Activated T-cell treated with anti-CD3 and anti-CD28 coated beads, Interleukin-2, amount 50 U/mL, for 72 hours (primary cell): ENCODE measurements at places on chromosomes 13 and 19. TPM values are rescaled to one million over a fixed set of nuclear protein-coding genes. Genes with fewer than 3 reads are reported as not detected.
A peak's percentile ranks its signal among the peaks of the same experiment; 100 is the strongest.

The TBC1D17 gene
- 53.9 TPM for total RNA-seq

The TICAM1 gene
- total RNA-seq: 18.7 TPM

GRCh38 chr19:16327501-16327900, 2.9 kb downstream of the KLF2 start:
- peaks cover 55% of the 10 kb centered on the region for H3K27me3 ChIP-seq
- no peaks in the 10 kb centered on the region for H3K36me3 ChIP-seq
- DNase-seq: no peak
- peak overlapping the region; percentile 72 for H3K4me3 ChIP-seq
- peaks cover 61% of the 10 kb centered on the region for H3K4me1 ChIP-seq

DNA sequence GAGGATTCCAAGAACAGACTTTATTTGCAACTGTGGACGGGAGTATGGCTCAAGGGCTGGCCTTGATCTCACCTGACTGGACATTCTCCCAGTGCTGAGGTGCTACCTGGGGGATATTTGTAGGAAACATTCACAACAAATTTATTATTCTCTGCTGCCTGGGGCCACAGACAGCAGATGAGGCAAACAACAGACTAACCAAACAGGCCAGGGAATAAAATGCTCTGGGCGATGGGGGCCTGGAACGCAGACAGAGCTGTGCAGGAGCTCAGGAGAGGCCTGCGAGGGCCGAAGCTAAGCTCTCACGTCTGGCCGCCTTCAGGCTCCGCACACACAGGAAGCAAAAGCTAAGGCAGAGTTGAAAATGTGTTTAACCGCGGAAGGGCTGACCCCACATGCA, 7.8 kb downstream of the PLPP2 start:
- no peak for DNase-seq
- no peak overlapping the region for H3K4me3 ChIP-seq
- peaks cover 2% of the 10 kb centered on the region for H3K27me3 ChIP-seq
- peak overlapping the region; percentile 9 for H3K27ac ChIP-seq
- H3K36me3 ChIP-seq: no peaks in the 10 kb centered on the region
- no peaks in the 10 kb centered on the region for H3K4me1 ChIP-seq

GRCh38 chr19:483332-484072, 12.8 kb upstream of the MADCAM1 start:
- H3K4me1 ChIP-seq: peaks cover 12% of the 10 kb centered on the region
- peaks cover 18% of the 10 kb centered on the region for H3K36me3 ChIP-seq
- H3K4me3 ChIP-seq: no peak overlapping the region
- H3K27me3 ChIP-seq: peaks cover 17% of the 10 kb centered on the region
- DNase-seq: no peak

The ERCC2 gene
- total RNA-seq: 20.4 TPM

DNA sequence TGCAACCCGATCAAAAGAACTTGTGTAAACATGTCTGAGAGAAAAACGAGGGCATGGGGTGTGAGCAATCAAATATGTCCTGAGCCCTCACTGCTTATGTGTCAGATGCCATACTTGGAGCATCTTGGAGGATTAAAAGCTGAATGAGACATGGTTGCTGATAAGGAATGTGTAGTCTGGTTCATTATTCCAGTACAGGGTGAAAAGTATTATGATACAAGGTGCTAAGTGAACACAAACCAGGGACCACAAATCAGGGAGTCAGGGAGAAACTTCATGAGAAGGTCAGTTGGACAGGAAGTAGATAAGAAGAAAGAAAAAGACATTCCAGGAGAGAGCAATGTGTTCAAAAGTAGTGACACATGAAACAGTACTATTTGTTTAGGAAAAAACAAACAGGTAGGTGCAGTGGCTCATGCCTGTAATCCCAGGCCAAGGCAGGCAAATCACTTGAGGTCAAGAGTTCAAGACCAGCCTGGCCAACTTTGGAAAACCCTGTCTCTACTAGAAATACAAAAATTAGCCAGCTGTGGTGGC, 2.0 kb upstream of the RCBTB1 start:
- H3K4me1 ChIP-seq: peaks cover 24% of the 10 kb centered on the region
- H3K27me3 ChIP-seq: no peaks in the 10 kb centered on the region
- peak overlapping the region; percentile 97 for H3K4me3 ChIP-seq
- DNase-seq: no peak
- no peak overlapping the region for H3K27ac ChIP-seq

- DNase-seq: no peak
- no peaks in the 10 kb centered on the region for H3K27me3 ChIP-seq
- H3K36me3 ChIP-seq: no peaks in the 10 kb centered on the region
These were observed 33.2 kb downstream of the CHST8 start for GRCh38 chr19:33654840-33655508.
